ENCODE measurements at places on chromosomes 5 and 9. TPM values are rescaled to one million over a fixed set of nuclear protein-coding genes. Genes with fewer than 3 reads are reported as not detected.

GRCh38 chr9:109868207-109868606 is 88.2 kb downstream of the PALM2AKAP2 start:
- no peak for DNase-seq

DNA sequence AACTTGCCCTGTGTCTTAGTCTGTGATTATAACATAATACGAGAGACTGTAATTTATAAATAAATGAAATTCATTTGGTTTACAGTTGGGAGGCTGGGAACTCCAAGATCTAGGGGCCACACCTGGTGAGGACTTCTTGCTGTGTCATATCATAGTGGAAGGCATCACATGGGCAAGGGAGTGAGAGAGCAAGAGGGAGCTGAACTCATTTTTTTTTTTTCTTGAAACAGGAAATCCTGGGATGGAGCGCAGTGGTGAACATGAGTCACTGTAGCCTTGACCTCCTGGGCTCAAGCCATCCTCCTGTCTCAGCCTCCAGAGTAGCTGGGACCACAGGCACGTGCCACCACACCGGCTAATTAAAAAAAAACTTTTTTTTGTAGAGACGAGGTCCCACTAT is 7.2 kb downstream of the MLANA start:
- DNase-seq, result no peak

- DNase-seq, result no peak
Observed at GRCh38 chr9:35711501-35712428, 20.2 kb downstream of the TLN1 start.

DNA sequence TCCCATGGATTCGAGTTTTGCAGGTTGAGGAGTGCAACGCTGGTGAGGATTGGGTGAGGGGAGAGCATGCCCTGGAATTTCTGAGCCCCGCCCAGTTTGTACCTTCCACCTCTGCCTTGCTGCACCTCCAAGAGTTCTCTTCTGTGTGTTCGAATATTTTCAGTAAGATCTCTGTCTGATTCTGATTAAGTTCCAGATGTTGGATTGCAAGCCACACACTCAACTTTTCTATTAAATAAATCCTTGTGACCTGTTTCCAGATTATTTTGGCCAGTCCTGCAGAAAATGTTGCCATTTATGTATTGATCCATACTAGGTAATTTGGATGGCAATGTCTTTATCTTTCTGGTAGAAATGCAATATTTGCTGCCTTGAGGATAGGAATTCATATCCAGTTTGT is 54.1 kb downstream of the IL31RA start:
- DNase-seq, result no peak

DNA sequence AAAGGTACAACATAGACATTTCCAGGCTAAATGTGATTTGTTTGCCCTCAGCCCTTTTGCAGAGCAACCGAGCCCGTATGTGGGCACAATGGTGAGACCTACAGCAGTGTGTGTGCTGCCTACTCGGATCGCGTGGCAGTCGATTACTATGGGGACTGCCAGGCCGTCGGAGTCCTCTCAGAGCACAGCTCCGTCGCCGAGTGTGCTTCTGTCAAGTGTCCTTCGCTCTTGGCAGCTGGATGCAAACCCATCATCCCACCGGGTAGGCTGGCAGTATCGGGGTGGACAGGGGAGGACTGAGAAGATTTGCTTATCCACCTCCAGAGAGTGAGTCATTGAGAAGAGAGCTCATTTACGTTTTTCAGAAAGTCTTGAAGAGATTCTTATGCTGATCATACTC is 17.8 kb upstream of the GLIPR2 start:
- no peak for DNase-seq

DNA sequence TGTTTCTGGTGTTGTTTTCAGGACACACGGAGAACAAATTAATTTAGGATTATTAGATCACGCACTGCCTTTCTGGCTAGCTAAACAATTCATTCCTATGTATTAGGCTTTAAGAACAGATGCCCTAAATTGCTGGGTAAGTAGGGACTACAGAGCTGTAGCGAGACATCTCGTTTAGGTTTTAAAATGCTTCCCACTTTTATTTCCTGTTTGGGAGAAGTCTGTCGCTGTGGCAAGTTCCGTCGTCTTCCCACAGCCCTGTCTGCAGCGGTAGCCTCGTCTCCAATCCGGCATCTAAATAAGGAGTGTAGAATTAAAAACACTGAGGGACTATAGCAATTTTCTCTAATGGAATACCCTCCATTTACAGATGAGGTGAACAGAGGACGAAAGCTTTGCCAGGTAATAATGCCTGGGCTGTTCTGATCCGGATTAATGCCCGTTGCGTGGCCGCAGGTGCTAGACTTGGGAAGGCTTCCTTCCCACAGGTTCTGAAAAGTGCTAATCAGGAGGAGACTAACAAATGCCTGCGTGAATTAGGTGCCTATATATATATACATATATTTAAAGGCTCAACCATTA is 1.3 kb upstream of the TRIM36 start:
- DNase-seq, result no peak

GRCh38 chr5:7808998-7809397 is 41.9 kb downstream of the CFAP90 start:
- DNase-seq, result no peak

DNA sequence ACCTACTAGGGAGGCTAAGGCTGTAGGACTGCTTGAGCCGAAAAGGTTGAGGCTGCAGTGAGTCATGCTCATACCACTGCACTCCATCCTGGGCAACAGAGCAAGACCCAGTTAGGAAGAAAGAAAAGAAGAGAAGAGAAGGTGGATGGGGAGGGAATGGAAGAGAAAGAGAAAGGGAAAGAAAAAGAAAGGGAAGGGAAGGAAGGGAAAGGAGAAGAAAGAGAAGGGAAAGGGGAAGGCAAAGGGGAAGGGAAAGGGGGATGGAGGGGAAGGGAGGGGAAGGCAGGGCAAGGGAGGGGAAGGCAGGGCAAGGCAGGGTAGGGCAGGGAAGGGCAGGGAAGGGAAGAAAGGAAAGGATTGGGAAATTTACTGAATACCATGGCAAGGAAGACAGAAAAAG is 157.0 kb downstream of the ACTL7B start:
- no peak for DNase-seq

The GRM6 gene
- not detected for total RNA-seq

Data from glutamatergic neuron (in vitro differentiated cells).